CD4-positive, alpha-beta memory T cell (primary cell): ENCODE measurements at places on chromosomes 2 and 18. TPM values are rescaled to one million over a fixed set of nuclear protein-coding genes. Genes with fewer than 3 reads are reported as not detected.

DNA sequence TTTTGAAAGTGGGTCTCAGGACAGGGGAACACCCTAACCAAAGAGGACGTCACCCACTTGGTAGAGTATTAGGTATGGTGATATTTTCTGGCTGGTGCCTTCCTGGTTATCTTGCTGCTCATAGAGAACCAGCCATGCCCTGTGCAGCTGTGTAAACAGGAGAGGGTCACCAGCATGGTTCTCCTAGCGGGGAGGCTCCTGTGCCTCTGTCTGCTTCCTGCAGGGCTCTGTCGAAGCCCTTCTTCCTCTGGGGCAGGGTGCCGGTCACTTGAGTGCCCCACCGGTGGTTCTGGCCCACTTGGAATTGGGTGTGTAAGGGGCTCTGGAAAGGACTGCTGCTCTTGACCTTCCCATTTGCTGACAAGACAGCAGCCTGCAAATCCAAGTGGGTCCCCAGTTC is 131.6 kb upstream of the MSH6 start:
- no peaks in the 10 kb centered on the region for H3K36me3 ChIP-seq
- no peaks in the 10 kb centered on the region for H3K4me1 ChIP-seq
- no peak for DNase-seq
- H3K27ac ChIP-seq: no peak overlapping the region
- no peak overlapping the region for H3K4me3 ChIP-seq
- H3K27me3 ChIP-seq: no peaks in the 10 kb centered on the region

FIGN gene
- polyA plus RNA-seq: not detected

CNTNAP5 gene
- not detected for polyA plus RNA-seq

DPP10 gene
- polyA plus RNA-seq: not detected

DNA sequence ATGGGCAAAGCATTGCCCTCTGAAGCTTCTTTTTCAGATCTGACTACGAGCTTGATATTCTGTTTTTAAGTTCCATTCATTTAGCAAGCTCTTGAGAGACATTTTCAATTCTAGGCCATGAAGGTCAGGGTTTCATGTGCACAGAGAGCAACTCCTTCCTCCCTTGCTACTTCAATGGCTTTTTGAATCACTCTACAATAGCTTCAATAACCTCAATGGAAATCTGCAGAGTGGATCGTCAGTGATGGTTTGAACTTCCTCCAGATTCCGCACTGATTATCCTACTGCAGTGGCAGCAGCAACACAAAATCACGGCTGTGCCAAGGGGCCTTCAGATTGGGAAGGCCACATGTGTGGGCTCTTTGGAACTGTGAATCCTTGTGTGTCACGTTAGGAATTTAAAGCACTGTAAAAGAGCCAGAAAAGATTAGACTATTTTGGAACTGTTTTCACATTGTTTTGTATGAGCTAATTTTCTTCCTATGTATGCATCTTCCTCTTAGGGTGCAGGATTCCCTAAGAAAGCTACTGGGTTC is 88.4 kb upstream of the MGAT4A start:
- no peak overlapping the region for H3K4me3 ChIP-seq
- no peaks in the 10 kb centered on the region for H3K27me3 ChIP-seq
- peaks cover 4% of the 10 kb centered on the region for H3K4me1 ChIP-seq
- no peaks in the 10 kb centered on the region for H3K36me3 ChIP-seq

DNA sequence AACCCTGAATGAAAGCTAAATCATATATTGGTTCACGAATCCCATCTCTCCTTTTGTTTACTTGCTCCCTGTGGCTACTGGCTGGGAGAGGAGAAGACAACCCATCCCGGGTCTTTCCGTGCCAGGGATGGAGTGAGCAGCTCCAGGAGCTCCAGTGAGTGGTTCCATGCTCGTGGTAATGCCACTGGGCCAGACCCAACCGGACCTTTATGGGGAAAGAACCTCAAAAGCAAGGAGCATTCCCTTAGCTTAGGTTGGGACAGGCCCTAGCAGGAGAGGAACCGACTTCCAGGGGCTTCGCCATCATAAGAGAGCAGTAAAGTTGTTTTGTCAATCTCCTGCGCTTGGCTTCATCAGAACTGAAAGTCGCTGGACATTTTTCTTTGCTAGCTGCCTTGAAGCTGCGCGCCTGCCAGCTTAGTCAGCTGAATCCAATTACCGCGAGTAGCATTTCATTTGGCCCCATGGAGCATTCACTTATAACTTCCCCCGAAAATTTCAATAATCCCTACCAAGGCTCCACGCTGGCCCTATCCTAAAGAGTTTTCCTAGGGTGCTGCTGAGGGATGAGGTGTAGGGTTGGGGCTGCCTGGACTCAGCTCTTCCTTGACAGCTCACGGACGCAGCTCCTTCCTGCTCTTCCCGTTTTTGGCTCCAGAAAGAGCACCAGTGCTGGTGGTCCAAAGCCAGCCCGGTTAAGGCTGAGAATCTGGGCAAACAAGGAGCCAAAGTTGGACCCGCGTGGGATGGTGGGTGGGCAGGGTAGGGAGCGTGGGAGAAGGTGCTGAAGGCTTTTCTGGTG is 4.9 kb downstream of the HOXD3 start:
- no peak overlapping the region for H3K27ac ChIP-seq
- H3K4me1 ChIP-seq: peaks cover 6% of the 10 kb centered on the region
- H3K27me3 ChIP-seq: peaks cover 66% of the 10 kb centered on the region

GRCh38 chr2:169469952-169470572 is 9.2 kb upstream of the BBS5 start:
- no peaks in the 10 kb centered on the region for H3K36me3 ChIP-seq
- H3K27ac ChIP-seq: no peak overlapping the region
- H3K4me1 ChIP-seq: no peaks in the 10 kb centered on the region
- H3K27me3 ChIP-seq: no peaks in the 10 kb centered on the region
- DNase-seq: no peak
- no peak overlapping the region for H3K4me3 ChIP-seq

DNA sequence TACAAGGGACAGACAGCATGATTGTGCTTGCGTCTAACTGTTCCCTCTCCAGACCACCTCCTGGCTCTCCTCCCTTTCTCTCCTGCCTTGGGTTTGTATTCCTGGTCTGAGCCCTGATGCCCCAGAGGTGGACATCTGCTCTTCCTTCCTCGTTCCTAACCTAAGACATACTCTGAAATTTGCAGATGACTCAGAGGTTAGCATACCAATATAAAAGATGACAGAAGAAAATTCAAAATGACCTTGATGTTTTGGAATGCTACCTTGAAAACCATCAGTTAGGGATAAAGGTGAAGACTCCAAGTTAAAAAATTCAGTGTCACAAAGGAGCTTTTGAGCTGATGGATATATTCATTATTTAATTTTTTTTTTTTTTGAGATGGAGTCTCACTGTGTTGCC is 12.9 kb downstream of the SMYD1 start:
- H3K36me3 ChIP-seq: no peaks in the 10 kb centered on the region
- no peak overlapping the region for H3K27ac ChIP-seq
- DNase-seq: no peak
- H3K27me3 ChIP-seq: no peaks in the 10 kb centered on the region

TXNDC2 gene
- not detected for polyA plus RNA-seq

DNA sequence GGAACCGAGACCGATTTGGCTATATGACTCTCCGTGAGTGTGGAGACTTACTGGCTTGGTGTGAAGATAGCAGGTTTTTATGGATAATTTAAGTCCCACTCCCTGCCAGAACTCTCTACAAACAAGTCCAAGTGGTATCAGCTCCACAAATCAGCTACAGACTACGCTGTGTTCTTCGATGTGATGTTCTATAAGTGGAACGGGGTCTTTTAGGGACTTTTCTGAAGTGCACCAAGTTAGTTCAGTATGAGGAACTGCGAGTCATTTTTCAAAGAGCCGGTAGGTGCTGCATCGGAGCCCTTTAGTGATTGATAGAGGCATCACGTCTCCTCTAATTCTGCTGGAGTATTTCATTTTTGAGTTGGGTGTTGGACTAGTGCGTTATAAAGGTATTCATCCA is 107.1 kb downstream of the TSHZ1 start:
- no peak overlapping the region for H3K4me3 ChIP-seq
- H3K27me3 ChIP-seq: no peaks in the 10 kb centered on the region
- no peaks in the 10 kb centered on the region for H3K36me3 ChIP-seq
- H3K27ac ChIP-seq: no peak overlapping the region
- DNase-seq: no peak

- H3K27me3 ChIP-seq: no peaks in the 10 kb centered on the region
- no peaks in the 10 kb centered on the region for H3K4me1 ChIP-seq
- no peak overlapping the region for H3K4me3 ChIP-seq
- DNase-seq: no peak
These were observed 79.6 kb downstream of the DNER start for GRCh38 chr2:229634601-229635370.

DNA sequence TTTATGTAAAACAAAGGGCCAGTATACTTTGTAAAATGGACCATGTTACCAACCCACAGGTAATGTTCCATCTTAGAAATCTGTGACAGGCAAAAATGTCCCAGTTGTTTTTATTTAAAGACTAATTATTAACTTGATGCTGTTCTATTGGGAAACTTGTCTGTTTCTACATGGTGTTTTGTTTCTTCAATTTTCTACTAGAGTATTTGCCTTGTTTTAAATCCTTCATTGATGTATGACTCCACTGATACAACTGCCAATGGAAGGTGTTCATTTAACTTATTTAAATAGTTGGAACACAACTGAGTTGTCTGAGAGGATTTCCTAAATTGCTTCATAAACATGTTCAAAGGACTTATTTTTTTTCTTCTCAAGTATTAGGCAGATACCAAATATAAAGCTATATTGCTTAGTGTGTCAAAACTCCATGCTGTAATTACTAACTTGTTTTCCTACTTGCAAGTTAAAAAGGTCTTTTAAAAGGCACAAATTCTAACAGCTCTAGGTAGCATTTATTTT is 152.0 kb upstream of the XPO1 start:
- DNase-seq: no peak
- no peak overlapping the region for H3K4me3 ChIP-seq
- H3K27me3 ChIP-seq: no peaks in the 10 kb centered on the region
- peaks cover 11% of the 10 kb centered on the region for H3K4me1 ChIP-seq
- no peaks in the 10 kb centered on the region for H3K36me3 ChIP-seq
- no peak overlapping the region for H3K27ac ChIP-seq

- H3K4me1 ChIP-seq: peaks cover 24% of the 10 kb centered on the region
- no peaks in the 10 kb centered on the region for H3K27me3 ChIP-seq
- H3K36me3 ChIP-seq: peaks cover 13% of the 10 kb centered on the region
- no peak for DNase-seq
- H3K27ac ChIP-seq: no peak overlapping the region
These were observed 71.1 kb downstream of the PIK3C3 start for GRCh38 chr18:42025974-42026625.

PSMA8 gene
- 1.7 TPM for polyA plus RNA-seq

DNA sequence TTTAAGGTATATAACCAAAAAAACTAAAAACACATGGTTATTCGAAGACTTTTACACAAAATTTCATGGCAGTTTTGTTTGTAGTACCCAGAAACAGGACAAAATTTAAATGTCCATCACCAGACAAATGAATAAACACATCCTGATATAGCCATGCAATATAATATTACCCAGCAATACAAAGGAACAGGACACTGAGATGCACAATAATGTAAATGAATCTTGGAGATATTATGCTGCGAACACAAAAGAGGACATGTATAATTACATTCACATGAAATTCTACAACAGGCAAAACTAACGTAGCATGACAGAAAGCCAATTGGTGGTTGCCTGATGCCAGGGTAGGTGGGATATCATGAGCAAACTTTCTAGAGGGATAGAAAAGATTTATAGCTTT is 92.4 kb upstream of the OTX1 start:
- H3K4me1 ChIP-seq: no peaks in the 10 kb centered on the region
- H3K27me3 ChIP-seq: no peaks in the 10 kb centered on the region
- H3K36me3 ChIP-seq: no peaks in the 10 kb centered on the region
- no peak overlapping the region for H3K27ac ChIP-seq
- DNase-seq: no peak

- no peaks in the 10 kb centered on the region for H3K27me3 ChIP-seq
- H3K4me1 ChIP-seq: peaks cover 75% of the 10 kb centered on the region
- no peak overlapping the region for H3K27ac ChIP-seq
- DNase-seq: no peak
- no peaks in the 10 kb centered on the region for H3K36me3 ChIP-seq
These were observed 14.6 kb downstream of the FBXO11 start for GRCh38 chr2:47891369-47892337.

NDUFS1 gene
- polyA plus RNA-seq: 52.2 TPM

GRCh38 chr2:212402316-212402715 is 136.3 kb downstream of the ERBB4 start:
- DNase-seq: no peak
- no peaks in the 10 kb centered on the region for H3K4me1 ChIP-seq
- H3K27me3 ChIP-seq: no peaks in the 10 kb centered on the region
- H3K27ac ChIP-seq: no peak overlapping the region
- no peaks in the 10 kb centered on the region for H3K36me3 ChIP-seq
- H3K4me3 ChIP-seq: no peak overlapping the region

GRCh38 chr18:48804856-48805610 is 145.7 kb downstream of the SMAD7 start:
- H3K36me3 ChIP-seq: no peaks in the 10 kb centered on the region
- no peak overlapping the region for H3K4me3 ChIP-seq
- H3K4me1 ChIP-seq: peaks cover 44% of the 10 kb centered on the region
- no peak overlapping the region for H3K27ac ChIP-seq
- DNase-seq: no peak
- no peaks in the 10 kb centered on the region for H3K27me3 ChIP-seq

GRCh38 chr2:7967707-7968405 is 714.0 kb upstream of the ID2 start:
- no peak overlapping the region for H3K4me3 ChIP-seq
- H3K36me3 ChIP-seq: no peaks in the 10 kb centered on the region
- no peak overlapping the region for H3K27ac ChIP-seq
- no peaks in the 10 kb centered on the region for H3K27me3 ChIP-seq
- H3K4me1 ChIP-seq: no peaks in the 10 kb centered on the region
- DNase-seq: no peak

CD8B2 gene
- not detected for polyA plus RNA-seq

DNA sequence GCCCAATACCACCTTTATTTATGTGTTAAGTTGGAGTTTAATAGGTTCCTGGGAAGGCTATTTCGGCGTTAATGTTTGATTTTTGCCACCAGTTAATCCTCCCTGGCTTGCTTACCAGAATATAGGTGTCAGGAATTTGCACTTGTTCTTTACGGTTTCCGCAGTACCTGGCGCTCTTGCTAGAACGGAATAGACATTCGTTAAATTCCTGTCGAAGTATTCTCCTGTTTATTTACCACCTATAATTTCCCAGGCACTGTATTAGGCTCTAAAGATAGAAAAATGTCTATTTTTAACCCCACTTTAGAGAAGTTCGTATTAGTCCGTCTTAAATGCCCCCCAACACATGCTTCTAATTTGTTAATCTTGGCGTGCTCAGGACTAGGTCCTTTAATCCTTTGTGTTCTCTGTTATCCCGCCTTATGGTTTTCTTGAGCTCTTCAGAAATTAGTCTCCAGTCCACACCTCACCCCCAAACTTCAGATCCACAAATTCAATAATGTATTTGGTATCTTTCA is 575 bp downstream of the CCDC150 start:
- H3K27ac ChIP-seq: peak overlapping the region; percentile 39
- peaks cover 9% of the 10 kb centered on the region for H3K4me1 ChIP-seq
- no peak for DNase-seq
- peak overlapping the region; percentile 69 for H3K4me3 ChIP-seq

GRCh38 chr18:50397023-50397422 is 22.2 kb downstream of the SKA1 start:
- no peaks in the 10 kb centered on the region for H3K4me1 ChIP-seq
- DNase-seq: no peak
- no peaks in the 10 kb centered on the region for H3K36me3 ChIP-seq
- no peak overlapping the region for H3K27ac ChIP-seq
- peaks cover 10% of the 10 kb centered on the region for H3K27me3 ChIP-seq
